Activated T-cell treated with anti-CD3 and anti-CD28 coated beads for 48 hours (primary cell): ENCODE measurements at places on chromosomes 1 and 21.

DNA sequence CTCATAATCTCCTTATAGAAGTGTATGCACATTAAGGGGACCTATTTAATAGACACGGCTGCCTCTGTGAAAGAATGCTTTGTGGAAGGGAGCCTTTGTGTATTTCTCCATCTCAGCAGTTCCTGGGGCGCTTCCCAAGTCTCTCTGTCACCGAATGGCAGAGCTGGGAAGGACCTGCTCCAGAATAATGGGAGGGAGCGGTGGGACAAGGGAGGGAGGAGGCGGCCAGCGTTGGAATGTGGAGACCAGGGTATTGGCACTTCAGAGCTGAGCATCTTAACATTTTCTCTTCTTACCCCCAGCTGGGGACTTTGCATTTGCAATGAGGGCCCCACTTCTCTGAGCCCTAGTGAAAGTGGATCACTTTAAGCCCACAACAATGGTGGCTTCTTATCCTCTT is 23.9 kb downstream of the CACHD1 start:
- no peak for DNase-seq

DNA sequence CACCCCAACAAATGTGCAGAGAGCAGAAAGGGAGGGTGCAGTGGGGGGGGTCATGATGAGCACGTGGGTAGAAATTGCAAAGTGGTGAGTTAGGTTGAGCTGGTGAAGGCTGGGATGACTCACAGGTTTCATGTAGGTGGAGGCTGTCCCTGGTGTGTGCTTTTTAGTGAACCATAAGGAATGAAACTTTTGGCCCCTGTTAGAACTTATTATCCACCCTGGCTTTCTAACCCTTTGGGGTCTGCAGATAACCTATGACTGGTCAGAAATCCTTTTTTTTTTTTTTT is 46.9 kb downstream of the DOP1B start:
- peak; percentile 44 for DNase-seq

DNA sequence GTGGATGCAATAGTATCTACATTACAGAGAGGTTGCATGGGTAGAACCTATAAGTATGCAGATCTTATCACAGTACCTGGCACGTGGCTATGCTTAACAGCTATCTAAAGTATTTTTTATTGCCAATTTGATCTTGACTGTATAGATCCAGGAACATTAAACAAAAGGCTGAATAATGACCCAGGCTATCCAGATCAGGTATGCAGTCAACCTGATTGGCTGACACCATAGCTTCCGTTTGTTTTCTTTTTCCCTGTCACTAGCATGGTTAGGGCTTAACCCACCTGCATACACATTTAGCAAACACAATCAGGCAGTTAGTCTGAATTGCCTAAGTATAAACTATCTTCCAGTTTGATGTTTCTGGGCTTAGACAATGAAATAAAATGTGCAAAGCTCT is 264.9 kb upstream of the PLXNA2 start:
- no peak for DNase-seq

DNA sequence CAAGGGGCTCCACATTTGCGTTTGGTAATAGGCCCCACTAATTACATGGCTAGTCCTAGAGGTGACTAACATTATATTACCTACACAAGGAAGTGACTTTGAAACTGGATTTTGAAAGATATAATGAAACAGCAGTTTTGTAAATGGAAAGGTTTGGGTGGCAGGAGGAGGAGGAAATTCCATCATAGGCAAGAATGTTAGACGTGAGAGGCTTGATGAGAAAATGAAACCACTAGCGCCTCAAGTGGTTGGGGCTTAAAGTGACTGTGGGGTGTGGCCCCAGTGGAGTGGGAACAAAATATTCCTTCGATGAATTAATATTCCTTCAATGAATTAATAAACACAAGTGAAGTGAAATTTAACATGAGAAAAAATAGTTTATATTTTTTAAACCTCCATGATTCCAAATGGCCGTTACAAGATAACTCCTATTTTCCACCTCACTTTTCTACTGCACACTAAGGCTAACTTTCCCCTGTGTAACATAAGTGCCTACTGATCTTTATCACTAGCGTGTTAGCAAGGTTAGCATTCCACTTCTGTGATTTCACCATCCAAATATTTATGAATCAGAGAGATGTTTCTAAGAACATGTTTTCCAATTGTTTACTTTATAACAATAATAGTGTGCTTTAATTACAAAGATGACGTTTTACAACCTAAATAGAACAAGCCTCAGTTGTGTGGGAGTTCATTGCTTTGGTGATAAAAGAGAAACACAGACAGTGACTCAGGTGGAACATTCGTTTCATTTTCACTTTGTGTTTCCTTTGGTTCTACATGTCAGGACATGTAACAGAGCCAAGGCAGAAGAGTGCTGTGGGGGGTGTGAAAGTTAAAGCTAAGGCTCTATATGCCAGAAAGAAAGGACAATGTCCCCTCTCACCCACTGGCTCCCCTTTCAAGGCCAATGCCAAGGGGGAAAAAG is 12.5 kb upstream of the ATF3 start:
- peak; percentile 18 for DNase-seq

DNA sequence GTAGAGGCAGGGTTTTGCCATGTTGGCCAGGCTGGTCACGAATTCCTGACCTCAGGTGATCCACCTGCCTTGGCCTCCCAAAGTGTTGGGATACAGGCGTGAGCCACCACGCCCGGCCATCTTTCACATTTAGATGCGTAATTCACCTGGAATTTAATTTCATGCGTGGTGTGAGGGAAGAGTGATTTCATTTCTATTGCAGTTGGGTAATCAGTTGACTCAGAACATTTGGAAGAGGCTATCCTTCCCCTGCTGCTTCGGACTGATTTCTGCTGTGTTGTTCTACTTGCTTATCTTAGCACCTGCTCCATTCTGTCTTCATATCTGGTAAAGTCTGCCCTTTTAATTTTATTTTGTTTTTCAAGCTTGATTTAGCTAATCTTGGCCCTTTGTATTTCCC is 19.1 kb downstream of the DIP2A start:
- DNase-seq: no peak

GRCh38 chr1:182381962-182382819 is 9.4 kb downstream of the GLUL start:
- no peak for DNase-seq

DNA sequence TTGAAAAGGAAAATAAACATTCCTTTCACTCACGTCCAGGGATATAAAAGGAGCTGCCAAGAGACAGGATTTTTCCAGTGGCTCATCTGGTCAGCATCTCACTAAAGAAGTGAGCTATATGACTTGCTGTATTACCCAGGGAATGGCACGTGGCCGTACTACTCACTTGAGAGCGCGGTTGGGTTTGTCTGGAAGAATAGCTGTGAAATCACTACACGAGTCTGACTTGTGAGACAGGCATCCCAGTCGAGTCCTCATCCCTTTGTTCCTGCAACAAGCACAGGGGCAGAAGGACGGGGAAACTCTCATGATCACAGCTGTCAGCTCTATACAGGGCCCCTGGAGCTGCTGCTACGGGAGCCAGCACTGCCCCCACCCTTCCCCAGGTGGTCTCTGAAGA is 17.7 kb downstream of the RGS8 start:
- DNase-seq: no peak

DNA sequence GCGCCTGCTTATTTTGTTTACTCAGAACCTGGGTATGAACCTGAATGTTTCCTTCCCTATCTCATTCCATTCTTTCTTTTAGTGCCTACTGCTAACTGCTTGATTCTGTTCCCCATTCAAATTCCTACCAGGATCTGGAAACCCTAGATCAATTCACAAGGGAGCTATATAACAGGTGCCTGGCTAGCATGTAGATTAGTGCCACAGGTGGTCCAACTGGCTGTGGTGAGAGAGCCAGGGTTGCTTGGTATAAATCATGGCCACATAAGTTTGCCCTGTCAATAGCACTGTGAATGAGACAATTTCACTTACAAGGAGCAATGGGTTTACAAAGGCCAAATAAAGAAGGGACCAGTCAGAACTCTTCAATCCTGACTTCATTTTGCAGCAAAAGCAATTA is 6.6 kb upstream of the PRPF38B start:
- no peak for DNase-seq

GRCh38 chr1:224681816-224682215 is 65.7 kb downstream of the CNIH3 start:
- no peak for DNase-seq

DNA sequence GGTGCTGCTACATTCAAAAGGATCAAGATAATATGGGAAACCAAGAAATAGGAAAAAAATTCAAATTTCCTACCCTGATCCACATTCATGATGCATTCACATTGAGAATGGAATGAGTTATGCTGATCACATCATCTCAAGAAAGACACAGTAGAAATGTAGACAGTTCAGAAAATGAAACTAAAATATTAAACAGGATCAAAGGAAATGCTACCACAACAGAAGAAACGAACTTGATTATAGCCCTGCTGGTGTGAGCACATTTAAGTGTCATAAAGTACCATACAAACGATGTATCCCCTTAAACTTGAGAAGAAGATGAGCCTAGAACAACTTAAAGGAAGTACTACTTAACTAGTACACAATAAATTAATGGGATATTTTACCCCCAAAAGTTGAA is 21.3 kb downstream of the SYDE2 start:
- DNase-seq: no peak

GRCh38 chr21:35048183-35048601 is 910 bp downstream of the RUNX1 start:
- DNase-seq: no peak

DNA sequence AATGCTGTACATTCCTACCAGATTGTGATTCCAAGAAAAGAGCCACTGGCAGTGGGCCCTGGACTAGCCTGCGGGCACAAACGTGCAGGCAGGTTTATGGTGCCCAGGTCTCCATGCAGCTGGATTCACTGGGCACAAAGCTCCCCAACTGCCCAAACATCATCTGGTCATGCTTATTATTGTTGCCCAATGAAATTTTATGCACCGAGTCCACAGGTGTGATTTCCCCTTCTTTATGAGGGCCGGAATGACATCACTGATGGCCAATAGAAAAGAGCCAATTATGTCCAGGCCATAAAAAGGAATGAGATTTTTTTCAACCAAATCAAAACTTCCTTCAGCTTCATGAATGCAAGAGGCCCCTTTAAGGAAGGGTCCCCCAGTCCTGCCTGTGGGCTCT is 66.2 kb downstream of the ERI3 start:
- DNase-seq: no peak

DNA sequence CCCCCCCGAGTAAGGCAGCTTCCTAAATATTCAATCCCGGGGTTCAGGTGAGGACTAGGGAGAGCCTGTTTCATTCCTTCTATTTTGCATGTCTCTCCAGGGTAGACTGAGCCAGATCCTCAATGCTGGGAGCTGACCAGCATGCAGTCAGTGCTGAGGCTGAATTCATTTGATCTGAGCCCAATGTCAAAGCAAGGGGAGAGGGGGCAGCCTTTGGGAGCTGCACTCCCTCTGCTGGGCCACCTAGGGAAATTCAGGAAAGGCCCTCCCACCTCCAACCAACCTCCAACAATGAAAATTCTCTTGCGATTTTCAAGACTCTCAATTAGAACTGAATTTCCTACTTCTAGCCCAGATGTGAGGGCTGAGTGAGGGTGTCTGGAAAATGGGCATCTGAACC is 371.2 kb downstream of the NPHP4 start:
- no peak for DNase-seq

DNA sequence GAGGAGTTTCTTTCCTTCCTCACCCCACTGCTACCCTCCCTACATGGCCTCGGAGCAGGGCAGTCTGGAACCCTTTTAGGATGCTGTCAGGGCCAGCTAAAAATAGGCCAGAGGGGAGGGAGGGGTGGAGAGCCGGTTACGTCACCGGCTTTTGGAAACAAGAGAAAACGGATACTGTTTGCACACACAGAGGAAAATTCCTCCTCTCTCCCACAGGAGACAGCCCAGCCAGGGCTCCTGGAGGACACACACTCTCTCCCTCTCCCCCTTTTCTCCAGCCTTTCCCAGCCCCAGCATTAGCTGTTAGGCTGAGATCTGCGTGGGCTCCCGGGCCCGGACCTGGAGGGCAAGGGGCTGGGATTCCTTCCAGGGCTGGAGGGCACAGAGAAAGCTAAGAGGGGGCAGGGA is 20.0 kb upstream of the ALDH4A1 start:
- DNase-seq: no peak

- no peak for DNase-seq
These were observed 857.4 kb downstream of the USP25 start for GRCh38 chr21:16587141-16587581.

- no peak for DNase-seq
These were observed 63.5 kb downstream of the ATP1A1 start for GRCh38 chr1:116436611-116436970.

DNA sequence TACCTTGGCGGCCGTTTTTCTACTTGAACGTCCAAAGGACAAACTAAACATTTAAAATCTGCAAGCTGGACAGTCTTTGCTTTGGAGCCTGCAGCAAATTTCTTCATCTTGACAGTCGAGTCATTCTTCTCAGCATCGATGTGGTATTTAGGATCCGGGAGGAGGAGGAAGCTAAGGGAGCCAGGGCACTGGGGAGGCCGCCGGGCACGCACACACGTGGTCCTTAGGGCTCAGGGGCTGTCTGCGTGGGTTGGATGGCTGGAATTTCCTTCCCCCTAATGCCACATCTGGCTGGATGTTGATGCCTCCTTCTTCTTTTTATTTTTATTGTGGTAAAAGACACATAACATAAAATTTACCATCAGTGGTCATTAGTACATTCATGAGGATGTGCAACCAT is 300.9 kb downstream of the CAMTA1 start:
- DNase-seq: no peak

DNA sequence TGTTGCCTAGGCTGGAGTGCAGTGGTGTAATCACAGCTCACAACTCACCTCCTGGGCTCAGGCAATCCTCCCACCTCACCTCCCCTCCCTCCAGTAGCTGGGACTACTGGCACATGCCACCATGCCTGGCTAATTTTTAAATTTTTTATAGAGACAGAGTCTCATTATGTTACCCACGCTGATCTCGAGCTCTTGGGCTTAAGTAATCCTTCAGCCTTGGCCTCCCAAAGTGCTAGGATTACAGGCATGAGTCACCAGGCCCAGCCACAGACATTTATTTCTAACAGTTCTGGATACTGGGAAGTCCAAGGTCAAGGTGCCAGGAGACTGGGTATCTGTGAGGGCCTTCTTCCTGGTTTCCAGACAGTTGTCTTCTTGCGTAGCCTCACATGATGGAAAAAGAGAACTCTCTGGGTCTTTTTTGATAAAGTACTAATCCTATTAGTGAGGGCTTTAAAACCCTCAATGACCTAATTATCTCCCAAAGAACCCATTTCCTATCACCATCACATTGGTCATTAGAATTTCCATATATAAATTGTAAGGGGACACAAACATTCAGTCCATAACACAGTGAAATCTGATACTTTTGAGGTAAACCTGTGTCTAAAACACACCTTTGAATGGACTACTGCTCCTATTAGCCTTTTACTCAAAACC is 67.9 kb downstream of the PHACTR4 start:
- DNase-seq: no peak

- DNase-seq: no peak
These were observed 40.2 kb downstream of the DHCR24 start for GRCh38 chr1:54846716-54847284.

DNA sequence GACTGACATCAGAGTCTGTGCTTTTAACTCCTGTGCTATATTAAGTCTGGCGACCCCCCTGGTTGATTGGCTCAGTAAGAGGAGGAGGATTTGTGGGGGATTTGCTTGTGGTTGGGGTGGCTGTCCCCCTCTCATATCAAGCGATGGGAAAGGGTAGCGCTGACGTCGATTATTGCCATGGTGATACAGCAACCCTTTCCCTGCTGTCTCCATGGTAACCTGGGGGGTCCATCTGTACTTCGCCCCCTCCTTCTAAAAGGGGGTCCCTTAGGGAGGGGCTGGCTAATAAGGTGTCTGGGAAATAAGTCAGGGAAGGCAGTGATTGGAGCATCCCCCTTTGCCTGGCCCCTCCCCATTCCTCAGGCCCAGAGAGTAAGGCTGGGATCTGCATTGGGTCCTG is 4.7 kb downstream of the FAM229A start:
- DNase-seq: no peak

- no peak for DNase-seq
These were observed 138.8 kb upstream of the USP24 start for GRCh38 chr1:55353707-55354620.
